ENCODE measurements at places on chromosomes 2 and 18. TPM values are rescaled to one million over a fixed set of nuclear protein-coding genes. Genes with fewer than 3 reads are reported as not detected.

GRCh38 chr2:173248381-173248780 lies 106.3 kb upstream of the CDCA7 start:
- H3K4me3 ChIP-seq: no peak overlapping the region
- H3K27ac ChIP-seq: no peak overlapping the region
- H3K27me3 ChIP-seq: no peaks in the 10 kb centered on the region
- H3K36me3 ChIP-seq: no peaks in the 10 kb centered on the region
- no peaks in the 10 kb centered on the region for H3K4me1 ChIP-seq

DNA sequence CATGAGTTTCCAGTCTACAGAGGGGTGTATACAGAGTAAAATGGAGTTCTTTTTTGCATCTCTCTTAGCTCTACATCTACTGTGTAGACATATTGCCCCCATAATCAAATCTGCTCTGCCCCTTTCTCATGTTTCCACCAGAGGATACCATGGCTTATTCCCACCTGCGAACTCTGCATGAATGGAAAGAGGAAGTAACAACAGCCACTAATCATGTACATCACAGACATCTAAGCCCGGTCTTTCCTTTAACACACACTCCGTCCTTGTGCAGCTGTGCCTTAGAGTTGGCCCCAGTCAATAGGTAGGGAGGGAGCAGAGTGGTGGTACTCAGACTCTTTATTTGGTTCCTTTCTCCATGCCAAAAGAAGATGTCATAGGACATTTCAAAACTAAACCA lies 147.3 kb upstream of the NRP2 start:
- no peaks in the 10 kb centered on the region for H3K27me3 ChIP-seq
- DNase-seq: no peak
- H3K4me1 ChIP-seq: no peaks in the 10 kb centered on the region
- no peak overlapping the region for H3K27ac ChIP-seq
- H3K36me3 ChIP-seq: no peaks in the 10 kb centered on the region

- H3K36me3 ChIP-seq: no peaks in the 10 kb centered on the region
- no peaks in the 10 kb centered on the region for H3K27me3 ChIP-seq
- H3K4me3 ChIP-seq: no peak overlapping the region
- no peak overlapping the region for H3K27ac ChIP-seq
Observed at GRCh38 chr18:45444040-45444439, 171.2 kb upstream of the SLC14A2 start.

DNA sequence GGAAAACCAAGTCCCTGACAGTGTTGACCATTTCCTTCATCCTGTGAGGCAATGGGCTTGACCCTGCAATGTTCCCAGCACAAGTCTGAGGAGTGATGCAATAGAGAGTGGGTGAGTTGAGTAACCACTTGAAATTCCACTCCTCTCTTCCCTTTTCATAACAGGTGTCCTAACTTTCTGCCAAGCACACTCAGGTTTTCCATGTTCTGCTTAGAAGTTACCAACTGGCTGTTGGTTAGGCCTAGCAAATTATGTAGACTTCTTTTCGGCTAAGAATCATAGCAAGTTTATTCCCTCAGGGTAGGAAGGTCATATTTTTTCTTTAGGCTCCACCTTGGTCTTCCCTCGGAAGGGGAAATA lies 11.5 kb downstream of the GNLY start:
- no peaks in the 10 kb centered on the region for H3K27me3 ChIP-seq
- no peaks in the 10 kb centered on the region for H3K4me1 ChIP-seq
- H3K36me3 ChIP-seq: no peaks in the 10 kb centered on the region
- H3K4me3 ChIP-seq: no peak overlapping the region

DNA sequence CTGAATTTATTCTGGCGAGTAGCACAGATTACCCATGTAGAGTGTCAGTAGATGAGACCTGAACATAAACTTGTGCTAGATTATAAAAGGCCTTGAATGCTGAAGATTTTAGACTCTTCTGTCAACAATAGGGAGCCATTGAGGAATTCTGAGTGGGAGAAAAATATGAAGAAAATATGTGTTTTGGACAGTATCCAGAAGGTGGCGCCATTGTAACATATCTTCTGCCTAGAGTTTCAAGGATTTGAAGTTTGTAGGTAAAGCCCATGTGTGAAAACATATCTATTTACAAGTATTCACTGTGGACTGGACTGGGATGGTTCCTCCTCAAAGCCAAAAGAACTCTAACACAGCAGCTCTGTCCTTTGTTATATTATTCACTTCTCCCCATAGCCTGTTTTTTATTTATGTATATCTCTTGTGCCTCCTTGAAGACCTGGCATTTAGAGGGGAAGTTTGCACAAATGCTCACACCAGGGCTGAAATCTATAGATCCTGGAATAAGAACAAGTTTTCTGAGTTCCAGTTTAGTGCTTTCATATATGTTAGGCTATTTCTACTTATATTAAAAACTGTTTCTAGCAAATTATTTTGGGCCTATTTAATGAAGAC lies 124.9 kb downstream of the RDH14 start:
- DNase-seq: no peak
- no peak overlapping the region for H3K4me3 ChIP-seq
- H3K27me3 ChIP-seq: no peaks in the 10 kb centered on the region
- no peak overlapping the region for H3K27ac ChIP-seq
- H3K36me3 ChIP-seq: no peaks in the 10 kb centered on the region

GRCh38 chr2:854460-854859 lies 96.2 kb upstream of the SNTG2 start:
- H3K36me3 ChIP-seq: no peaks in the 10 kb centered on the region
- no peak overlapping the region for H3K4me3 ChIP-seq
- H3K27me3 ChIP-seq: no peaks in the 10 kb centered on the region
- no peak overlapping the region for H3K27ac ChIP-seq

- no peak overlapping the region for H3K27ac ChIP-seq
- no peaks in the 10 kb centered on the region for H3K4me1 ChIP-seq
- H3K4me3 ChIP-seq: no peak overlapping the region
- no peaks in the 10 kb centered on the region for H3K27me3 ChIP-seq
- no peaks in the 10 kb centered on the region for H3K36me3 ChIP-seq
- DNase-seq: no peak
Observed at GRCh38 chr2:183359867-183360266, 235.6 kb downstream of the NUP35 start.

DNA sequence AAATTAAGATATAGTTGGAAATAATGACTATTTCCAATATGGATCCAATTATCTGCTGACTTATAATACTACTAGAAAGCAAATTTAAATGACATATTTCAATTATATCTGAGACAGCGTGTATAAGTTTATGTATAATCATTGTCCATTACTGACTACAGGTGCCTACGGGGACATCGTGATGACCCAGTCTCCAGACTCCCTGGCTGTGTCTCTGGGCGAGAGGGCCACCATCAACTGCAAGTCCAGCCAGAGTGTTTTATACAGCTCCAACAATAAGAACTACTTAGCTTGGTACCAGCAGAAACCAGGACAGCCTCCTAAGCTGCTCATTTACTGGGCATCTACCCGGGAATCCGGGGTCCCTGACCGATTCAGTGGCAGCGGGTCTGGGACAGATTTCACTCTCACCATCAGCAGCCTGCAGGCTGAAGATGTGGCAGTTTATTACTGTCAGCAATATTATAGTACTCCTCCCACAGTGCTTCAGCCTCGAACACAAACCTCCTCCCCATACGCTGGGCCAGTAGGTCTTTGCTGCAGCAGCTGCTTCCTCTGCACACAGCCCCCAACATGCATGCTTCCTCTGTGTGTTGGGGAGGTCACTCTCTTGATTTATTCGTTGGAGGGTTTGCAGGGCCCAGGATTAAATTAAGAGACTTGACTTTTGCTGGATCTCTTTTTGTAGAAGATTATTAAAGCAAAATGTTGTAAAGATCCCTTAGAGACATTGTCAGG lies 194.4 kb downstream of the RPIA start:
- H3K4me1 ChIP-seq: no peaks in the 10 kb centered on the region
- H3K36me3 ChIP-seq: no peaks in the 10 kb centered on the region
- H3K4me3 ChIP-seq: no peak overlapping the region
- no peak overlapping the region for H3K27ac ChIP-seq
- H3K27me3 ChIP-seq: no peaks in the 10 kb centered on the region
- DNase-seq: no peak

DNA sequence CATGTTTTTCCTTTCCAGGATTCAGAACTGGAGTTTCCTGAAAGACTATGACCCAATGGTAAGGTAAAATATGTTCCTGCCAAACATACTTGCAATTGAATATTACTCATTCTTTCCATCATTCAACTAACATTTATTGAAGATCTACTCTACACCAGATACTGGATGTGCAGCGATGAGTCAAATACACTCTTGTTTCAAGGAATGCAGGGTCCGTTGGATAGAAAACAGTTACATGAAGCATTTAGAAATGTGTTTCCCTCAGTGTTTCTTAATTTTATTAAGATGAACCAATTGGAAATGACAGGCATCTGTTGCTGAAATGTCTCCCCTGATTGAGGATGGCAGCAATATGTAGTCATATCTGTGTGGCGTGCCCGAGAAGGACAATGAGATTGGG lies 14.8 kb upstream of the SLC66A3 start:
- no peak for DNase-seq
- no peak overlapping the region for H3K4me3 ChIP-seq
- no peak overlapping the region for H3K27ac ChIP-seq
- no peaks in the 10 kb centered on the region for H3K36me3 ChIP-seq
- no peaks in the 10 kb centered on the region for H3K27me3 ChIP-seq
- no peaks in the 10 kb centered on the region for H3K4me1 ChIP-seq

DNA sequence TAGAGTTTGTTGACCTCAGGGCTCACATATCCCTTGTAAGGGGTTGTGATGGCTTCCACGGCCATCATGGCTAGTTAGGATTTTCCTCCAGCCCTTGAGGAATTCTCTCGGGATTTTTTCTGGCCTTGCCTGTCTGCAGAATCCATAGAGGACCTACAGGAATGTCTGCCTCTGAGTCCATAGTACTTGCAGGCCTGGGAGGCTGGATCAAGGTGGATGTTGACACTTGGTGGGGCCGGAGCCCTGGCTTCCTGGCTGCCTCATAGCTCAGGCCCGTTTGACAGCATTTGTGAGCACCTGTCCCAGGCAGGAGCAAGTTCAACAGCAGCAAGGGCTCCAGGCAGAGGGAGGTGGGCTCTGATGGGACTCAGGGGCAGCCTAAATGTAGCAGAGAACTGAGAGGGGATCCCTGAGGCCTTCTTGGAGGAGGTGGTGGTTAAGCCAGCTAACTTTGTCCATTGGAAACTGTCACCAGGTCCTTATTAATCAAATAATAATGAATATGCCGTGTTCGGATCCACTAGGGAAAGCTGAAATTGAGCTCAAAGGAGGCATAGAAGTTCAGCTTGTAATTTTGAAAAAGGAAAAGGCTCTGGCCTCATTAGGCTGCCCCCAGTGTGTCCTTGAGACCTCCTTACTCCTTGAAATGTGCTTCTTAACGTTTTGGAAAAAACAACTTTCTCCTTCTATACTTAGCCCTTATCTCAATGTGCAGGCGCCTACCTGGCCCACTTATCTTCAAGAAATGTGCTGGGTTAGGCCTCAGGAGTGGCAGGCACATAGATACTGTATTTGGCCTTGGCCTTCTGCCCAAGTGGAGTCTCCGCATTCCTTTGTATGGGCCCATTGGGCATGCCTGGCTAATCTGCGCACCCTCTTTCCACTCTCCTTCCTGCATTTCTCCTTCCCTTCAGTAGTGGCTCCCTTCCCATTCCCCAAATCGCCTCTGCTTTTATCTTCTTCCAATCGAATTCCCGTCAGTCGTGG lies 66.9 kb downstream of the HPCAL1 start:
- no peak for DNase-seq
- no peaks in the 10 kb centered on the region for H3K27me3 ChIP-seq
- H3K4me3 ChIP-seq: no peak overlapping the region
- H3K36me3 ChIP-seq: peaks cover 4% of the 10 kb centered on the region
- no peak overlapping the region for H3K27ac ChIP-seq
- no peaks in the 10 kb centered on the region for H3K4me1 ChIP-seq

GRCh38 chr2:145623136-145623535 lies 1103.2 kb upstream of the ZEB2 start:
- H3K4me3 ChIP-seq: no peak overlapping the region
- H3K4me1 ChIP-seq: no peaks in the 10 kb centered on the region
- no peaks in the 10 kb centered on the region for H3K36me3 ChIP-seq
- H3K27ac ChIP-seq: no peak overlapping the region

GRCh38 chr2:157891643-157892041 lies 15.5 kb upstream of the ACVR1 start:
- H3K27me3 ChIP-seq: no peaks in the 10 kb centered on the region
- no peak overlapping the region for H3K27ac ChIP-seq
- H3K36me3 ChIP-seq: no peaks in the 10 kb centered on the region
- peaks cover 34% of the 10 kb centered on the region for H3K4me1 ChIP-seq
- H3K4me3 ChIP-seq: peak overlapping the region; percentile 18

- peak; percentile 41 for DNase-seq
- no peak overlapping the region for H3K27ac ChIP-seq
- no peaks in the 10 kb centered on the region for H3K27me3 ChIP-seq
- H3K4me3 ChIP-seq: no peak overlapping the region
- H3K36me3 ChIP-seq: no peaks in the 10 kb centered on the region
- H3K4me1 ChIP-seq: peaks cover 11% of the 10 kb centered on the region
Observed at GRCh38 chr18:48909721-48910120, 41.0 kb downstream of the SMAD7 start.

- H3K36me3 ChIP-seq: no peaks in the 10 kb centered on the region
- H3K4me1 ChIP-seq: no peaks in the 10 kb centered on the region
- H3K27ac ChIP-seq: no peak overlapping the region
- DNase-seq: no peak
- H3K4me3 ChIP-seq: no peak overlapping the region
- H3K27me3 ChIP-seq: no peaks in the 10 kb centered on the region
Observed at GRCh38 chr2:58893656-58894351, 652.7 kb upstream of the FANCL start.

DNA sequence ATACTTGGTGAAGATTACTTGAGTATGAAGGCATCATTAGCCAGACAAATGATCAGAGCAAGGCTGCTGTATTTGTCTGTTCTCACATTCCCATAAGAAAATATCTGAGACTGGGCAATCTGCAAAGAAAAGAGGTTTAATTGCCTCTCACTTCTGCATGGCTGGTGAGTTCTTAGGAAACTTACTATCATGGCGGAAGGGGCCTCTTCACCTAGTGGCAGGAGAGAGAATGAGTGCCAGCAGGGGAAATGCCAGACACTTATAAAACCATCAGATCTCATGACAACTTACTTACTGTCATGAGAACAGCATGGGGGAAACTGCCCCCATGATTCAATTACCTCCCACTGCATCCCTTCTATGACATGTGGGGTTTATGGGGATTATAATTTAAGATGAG lies 452.3 kb downstream of the GALR1 start:
- H3K36me3 ChIP-seq: no peaks in the 10 kb centered on the region
- H3K27ac ChIP-seq: no peak overlapping the region
- no peak overlapping the region for H3K4me3 ChIP-seq
- no peak for DNase-seq
- H3K27me3 ChIP-seq: no peaks in the 10 kb centered on the region

DNA sequence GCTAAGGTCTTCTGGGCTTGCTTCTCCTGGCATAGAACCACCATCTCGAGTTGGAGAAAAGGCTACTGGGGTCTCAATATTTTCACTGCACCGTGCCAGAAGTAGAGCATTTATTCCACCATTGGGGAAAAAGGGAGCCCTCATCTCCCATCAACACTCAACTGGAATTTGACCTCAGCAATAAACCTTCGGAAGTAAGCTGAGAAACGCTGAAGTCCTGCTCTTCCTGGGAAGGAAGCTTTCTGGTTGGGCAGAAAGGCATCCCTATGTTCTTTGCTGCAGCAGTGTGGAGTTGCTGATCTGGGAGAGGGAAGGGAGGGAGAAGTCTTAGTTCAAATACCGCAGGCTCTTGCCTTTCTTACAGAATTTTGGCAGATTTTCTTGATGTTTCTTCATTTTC lies 368.8 kb downstream of the NUP35 start:
- no peak overlapping the region for H3K27ac ChIP-seq
- H3K4me1 ChIP-seq: no peaks in the 10 kb centered on the region
- DNase-seq: no peak

Gene ACMSD
- not detected for polyA plus RNA-seq

Gene REL
- 12.0 TPM for polyA plus RNA-seq

Gene ZNF516
- polyA plus RNA-seq: 5.4 TPM

Gene ABCG8
- 0.11 TPM for polyA plus RNA-seq

Gene IL1R1
- not detected for polyA plus RNA-seq

Gene NCKAP5
- polyA plus RNA-seq: not detected

Gene TDRD15
- not detected for polyA plus RNA-seq

Gene CRYGD
- not detected for polyA plus RNA-seq

Gene ANKRD44
- polyA plus RNA-seq: 88.6 TPM
